ENCODE measurements at places on chromosomes 11 and 22.

- no peak for DNase-seq
These were observed 33.0 kb upstream of the MN1 start for GRCh38 chr22:27834364-27835185.

DNA sequence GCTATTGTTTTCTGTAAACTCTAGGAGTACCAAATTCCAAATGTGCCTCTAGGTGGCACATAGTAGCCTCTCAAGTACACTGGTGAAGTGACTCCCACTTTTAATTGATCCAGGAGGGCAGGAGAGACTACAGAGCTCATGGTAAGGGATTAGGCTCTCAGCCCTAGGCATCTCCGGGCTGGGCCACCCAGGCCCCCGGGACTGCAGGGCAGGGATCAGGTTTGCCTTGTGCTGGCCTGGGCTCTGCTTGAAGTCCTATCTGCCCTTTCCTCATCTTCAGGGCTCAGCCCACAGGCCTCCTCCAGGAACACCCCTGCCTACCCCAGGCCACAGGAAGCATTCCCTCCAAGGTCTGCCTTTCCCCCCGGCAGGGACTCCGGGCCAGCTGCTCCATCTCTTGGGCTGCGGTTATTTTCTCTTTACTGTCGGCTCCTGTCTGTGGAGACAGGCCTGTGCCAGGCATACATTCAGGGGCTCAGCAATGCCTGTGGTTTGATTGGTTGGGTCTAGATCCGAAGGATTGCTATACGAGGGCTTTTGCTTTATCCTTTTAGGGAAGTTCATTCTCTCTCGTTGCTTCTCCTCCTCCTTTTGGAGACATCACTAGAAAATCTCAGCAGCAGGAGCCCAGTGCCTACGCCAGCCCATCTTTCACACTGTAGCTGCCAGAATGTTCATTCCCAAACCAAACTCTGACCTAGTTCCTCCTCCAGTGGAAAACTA, 32.8 kb downstream of the PARVA start:
- DNase-seq: no peak

DNA sequence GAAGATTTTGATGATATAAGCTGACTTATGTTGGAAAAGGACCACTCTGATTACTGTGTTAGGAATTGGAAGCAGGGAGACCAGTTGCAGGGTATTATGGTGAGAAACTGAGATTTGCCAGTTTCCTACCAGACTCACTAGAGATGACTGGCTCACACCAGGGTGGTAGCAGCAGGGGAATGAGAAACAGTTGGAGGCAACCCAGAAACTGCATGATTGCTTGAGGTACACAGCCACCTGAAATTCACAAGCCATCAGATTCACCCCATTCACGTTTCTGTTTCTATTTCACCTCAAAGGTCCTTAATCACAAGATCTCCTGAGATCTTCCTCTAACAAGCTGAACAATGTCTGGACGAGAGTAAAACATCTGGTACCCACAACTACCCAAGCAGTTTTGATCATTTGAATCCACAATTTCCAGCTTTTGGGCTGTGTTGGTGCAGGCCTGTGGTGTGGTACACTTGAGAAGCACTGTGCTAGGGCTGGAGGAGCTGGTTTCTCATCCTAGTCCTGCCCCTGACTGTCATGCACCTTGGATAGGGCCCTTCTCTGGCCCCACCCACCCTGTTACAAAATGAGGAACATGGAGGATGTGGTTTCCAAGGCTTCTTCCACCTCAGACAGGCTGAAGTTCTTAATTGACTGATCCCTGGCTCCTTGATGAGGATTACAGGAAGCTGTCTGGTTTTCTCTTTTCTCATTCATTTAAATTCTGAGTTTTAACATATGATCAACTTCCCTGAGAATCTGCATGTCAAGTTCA, 233.4 kb downstream of the INSC start:
- DNase-seq: no peak

DNA sequence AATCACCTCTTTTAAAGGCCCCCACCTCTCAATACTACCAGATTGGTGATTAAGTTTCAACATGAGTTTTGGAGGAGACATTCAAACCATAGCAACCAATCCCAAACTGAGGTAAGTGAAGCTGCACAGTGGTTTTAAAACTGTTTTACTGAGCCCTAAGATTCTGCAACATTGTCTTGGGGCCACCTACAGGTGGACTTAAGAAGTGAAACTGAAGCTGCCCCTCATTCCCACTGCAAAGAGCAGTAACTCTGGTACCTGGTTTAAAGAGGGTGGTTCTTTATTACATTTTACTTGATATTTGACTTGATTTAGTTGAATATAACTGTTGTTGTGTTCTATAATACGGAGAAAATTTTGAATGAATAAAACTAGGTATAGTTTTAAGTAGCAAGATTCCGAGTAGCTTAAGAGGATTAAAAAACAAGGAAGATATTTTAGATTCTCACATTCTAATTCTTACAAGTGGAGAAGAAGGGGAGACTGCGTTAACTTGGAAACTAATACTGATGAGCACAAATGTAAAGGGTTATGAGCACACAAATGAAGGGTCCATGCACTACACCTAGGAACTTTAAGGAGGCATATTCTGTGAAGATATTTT, 26.7 kb downstream of the SYT9 start:
- DNase-seq: no peak

DNA sequence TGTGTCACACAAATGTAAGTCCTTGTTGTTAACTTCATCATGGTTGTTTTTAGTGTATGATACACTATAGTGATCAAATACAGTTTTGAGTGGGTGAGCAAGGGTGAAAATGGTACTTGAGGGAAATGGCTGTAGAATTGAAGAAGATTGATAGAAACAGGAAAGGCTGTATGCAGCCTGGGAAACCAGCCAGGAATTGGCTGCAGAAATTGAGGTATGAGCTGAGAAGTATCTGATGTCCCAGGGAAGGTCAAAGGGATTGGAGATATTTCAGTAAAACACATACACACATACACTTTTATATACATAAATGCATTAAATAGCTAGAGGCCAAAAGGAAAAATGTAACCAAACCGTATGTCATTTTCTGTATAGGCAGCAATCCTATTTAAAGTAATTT, 13.1 kb upstream of the YAP1 start:
- no peak for DNase-seq

DNA sequence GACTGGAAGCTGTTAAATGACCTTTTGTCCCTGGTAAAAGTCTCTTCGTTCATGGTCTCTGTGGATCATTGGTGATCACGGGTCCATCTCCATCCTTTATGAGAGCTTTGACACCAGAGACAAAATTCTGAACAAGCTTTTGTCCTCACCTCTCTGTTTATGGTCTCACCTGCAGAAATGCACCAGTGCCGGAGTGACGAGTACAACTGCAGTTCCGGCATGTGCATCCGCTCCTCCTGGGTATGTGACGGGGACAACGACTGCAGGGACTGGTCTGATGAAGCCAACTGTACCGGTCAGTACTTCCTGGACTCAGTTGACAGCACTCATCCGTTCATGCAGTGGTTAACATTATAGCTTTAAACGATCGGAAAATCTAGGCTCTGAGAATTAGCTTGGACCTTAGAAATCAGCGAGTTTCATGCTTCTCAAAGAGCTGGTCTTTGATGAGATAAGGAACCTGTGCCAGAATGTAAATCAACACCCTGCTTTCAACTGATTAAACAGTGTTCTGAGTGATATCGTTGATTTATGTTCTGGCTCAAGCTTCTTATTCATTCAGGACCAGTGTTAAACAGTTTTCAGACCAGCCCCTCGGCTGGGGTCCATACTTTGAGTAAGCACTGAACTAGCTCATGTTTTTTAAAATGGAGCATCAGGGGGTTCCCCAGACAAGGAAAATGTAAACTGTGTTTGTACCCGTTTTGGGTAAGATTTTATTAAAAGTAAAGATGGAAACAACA, 124.5 kb upstream of the SORL1-AS1 start:
- DNase-seq: no peak

- no peak for DNase-seq
These were observed 104.5 kb downstream of the UVRAG start for GRCh38 chr11:75919525-75919924.

- no peak for DNase-seq
These were observed 71.4 kb upstream of the GRK3 start for GRCh38 chr22:25492841-25493734.
